ENCODE measurements at places on chromosomes 16 and 17.

GRCh38 chr16:87531418-87531817 lies 38.6 kb upstream of the ZCCHC14 start:
- DNase-seq = no peak

- DNase-seq = no peak
Observed at GRCh38 chr16:75012380-75013081, 13.7 kb downstream of the ZNRF1 start.

DNA sequence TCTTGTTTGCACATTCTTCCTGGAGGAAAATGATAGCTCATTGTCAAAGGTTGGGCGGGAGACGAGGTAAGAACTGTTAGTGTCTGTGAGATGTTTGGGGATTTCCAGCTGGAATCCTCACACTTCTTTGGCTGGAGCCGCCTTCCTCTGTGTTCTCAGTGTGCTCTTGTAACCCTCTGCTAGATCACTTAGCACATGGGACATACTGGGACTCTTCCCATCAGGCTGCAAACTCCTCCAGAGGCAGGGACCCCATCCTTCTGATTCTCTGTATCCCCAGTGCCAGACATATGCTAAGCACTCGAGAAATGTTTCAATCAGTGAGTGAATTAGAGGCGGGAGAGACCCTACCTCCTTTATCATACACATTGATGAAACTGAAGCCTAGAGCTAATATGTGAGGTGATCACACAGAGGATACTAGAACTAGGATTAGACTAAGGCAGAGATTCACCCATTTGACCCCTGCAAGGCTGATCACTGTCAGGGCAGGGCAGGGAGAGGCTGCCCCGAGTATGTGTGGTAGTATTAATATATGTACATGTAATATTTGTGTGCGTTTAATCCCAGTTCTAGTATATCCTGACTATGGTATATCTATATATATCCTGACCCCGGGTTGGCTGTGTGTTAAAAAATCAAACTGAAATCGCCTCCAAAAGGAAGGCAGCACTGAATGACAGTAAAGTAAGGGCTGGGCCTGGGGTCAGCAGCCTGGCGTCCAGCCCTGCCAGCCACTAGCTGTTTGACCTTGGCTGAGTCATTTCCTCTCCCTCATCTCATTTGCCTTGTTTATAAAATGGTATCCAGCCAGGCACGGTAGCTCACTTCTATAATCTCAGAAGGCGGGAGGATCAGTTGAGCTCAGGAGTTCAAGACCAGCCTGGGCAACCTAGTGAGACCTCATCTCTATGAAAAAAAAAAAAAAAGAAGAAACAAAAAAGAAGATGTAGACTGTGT lies 75.5 kb upstream of the TBX2 start:
- no peak for DNase-seq

GRCh38 chr17:79750650-79751545 lies 20.2 kb downstream of the ENPP7 start:
- DNase-seq = no peak
